B cell (primary cell): ENCODE measurements at places on chromosomes 11 and 22. TPM values are rescaled to one million over a fixed set of nuclear protein-coding genes. Genes with fewer than 3 reads are reported as not detected.

PGA3 gene
- total RNA-seq, result not detected in 2 replicates

CCDC73 gene
- total RNA-seq, result 0.05 TPM in 1 of 2 replicates, not detected in the other

SAA4 gene
- total RNA-seq, result not detected in 2 replicates

TUB gene
- total RNA-seq, result 0.10 TPM in 1 of 2 replicates, not detected in the other

FXYD6 gene
- total RNA-seq, result not detected in 2 replicates

CDC42EP1 gene
- total RNA-seq, result not detected in 2 replicates

IRF7 gene
- total RNA-seq, result 136 and 147 TPM in 2 replicates

NOX4 gene
- not detected in 2 replicates for total RNA-seq

MS4A4E gene
- total RNA-seq, result 0.42 TPM in 1 of 2 replicates, not detected in the other

RASSF10 gene
- not detected in 2 replicates for total RNA-seq

CLMP gene
- total RNA-seq, result not detected in 2 replicates

OR8D2 gene
- not detected in 2 replicates for total RNA-seq

TAGLN gene
- 51.8 and 55.7 TPM in 2 replicates for total RNA-seq

SLC22A25 gene
- total RNA-seq, result not detected in 2 replicates

PHF21B gene
- not detected in 2 replicates for total RNA-seq

DNA sequence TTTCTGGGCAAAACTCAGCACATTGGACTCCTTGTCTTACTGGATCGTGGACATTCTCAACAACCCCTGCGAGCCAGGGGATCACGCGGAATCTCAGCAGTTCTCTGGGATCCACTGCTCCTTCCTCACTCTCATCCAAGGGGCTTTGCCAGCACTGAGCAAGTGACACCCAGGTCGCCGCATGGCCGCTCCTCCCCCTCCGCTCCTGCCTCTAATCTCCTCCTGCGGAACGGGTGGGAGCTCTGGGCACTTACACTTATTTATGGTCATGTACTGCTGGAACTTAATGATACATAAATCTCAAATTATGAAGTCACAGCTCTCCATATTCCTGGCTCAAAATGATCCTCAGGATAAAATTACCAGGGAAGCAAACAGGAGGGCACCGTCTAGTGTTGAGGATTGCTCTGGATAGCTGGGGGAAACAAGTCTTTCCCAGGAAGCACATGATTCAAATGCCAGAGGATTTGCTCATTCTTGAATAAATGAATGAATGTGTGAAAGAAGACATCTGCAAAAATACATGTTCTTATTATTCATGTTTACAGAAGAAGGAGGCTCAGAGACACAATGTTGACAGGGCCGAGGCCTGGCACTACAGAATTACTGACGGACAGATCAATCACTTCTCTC lies 1077.3 kb downstream of the TBC1D22A start:
- DNase-seq, result no peak

DNA sequence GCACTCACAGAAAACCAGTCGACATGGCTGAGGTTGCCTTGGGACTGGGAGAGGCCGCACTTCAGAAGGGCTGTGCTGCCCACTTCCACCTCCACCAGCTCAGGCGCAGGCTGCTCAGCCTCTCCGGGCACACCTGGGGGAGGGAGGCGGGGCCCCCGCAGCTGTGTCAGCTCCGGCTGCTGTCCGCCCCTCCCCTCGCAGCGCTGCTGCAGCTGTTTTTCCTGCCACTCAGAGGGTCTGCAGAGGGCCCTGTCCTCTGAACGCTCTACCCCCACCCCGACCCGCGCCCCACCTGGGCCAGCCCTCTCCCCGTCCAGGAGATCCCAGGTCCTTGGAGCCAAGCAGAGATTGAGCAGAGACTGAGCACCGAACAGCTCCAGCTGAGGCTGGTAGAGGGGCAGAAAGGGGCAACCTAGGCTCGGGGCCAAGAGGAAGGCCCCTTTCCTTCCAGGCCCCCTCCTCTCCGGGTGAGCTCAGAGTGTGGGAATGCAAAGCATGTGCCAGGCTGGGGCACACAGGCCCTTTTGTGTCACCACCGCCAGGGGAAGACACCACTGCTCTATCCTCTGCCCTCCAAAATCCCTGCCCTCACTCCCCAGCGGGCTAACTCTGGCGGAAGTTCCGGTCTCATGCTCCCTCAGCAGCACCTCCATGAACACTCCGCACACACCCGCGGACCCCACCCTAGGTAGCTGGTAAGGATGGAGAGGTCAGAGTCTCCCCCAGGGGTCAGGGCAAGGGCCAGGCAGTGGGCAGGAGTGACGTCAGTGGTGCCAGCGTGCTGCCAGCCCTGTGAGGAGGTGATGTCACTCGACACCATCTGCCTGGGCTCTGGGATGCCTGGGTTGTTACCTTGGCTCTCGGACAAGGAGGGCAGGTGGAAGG lies 1.6 kb downstream of the MCAM start:
- DNase-seq, result peak; percentile 72

GRCh38 chr11:65856689-65857499 lies 1.1 kb downstream of the CFL1 start:
- peak; percentile 91 for DNase-seq

DNA sequence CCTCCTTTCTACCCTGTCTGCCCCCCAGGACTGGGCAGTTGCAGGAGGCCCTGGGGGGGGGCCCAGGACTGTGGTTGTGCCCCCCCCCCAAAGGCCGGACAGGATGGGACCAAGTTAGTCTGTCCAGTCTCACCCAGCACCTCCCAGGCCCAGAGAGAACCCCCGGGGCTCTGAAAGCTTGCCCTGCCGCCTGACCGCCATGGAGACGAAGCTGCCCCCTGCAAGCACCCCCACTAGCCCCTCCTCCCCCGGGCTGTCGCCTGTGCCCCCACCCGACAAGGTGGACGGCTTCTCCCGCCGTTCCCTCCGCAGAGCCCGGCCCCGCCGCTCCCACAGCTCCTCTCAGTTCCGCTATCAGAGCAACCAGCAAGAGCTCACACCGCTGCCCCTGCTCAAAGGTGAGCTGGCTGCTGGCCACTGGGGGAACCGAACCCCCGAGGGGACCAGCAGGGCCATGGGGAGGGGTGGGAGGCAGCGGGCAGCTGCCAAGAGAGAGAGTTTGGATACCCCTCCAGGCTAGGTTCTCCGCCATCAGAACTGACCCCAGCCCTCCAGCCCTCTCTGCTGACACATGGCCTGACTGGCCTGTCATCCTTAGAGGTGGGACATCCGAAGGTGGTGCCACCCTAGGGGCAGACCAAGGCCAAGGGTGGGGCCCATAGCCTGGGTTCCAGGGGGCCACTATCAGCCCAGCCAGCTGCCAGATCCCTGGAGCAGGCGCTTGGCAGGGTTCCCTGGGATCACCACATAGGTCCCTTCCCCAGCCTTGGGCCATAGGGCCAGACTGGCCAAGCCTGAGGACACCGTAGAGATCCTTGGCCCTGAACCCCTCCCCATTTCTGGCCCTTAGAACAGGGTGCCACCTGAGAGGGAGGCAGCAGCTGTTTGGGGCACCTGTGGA lies 1.3 kb downstream of the PPP2R5B start:
- DNase-seq, result no peak

DNA sequence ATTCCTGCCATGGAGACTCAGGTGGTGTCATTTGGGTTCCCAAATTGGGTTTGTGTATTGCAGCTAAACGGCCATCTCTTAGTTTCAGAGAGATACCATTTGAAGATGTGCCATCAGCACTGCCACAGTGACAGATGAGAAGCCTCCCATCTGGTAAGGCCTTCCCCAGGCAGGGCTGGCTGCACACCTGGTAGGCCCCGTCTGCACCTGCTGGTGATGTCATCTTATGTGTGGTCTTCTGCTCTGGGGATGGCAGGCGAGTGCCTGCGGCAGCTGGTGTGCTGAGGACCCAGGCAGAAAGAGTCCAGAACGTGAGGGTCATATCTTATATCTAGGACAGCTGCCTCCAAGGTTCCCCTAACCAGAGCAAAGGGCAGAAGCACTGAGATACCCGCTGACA lies 100.6 kb downstream of the CSNK2A3 start:
- DNase-seq, result no peak

GRCh38 chr11:130165601-130166456 lies 6.2 kb downstream of the ST14 start:
- peak; percentile 73 for DNase-seq

DNA sequence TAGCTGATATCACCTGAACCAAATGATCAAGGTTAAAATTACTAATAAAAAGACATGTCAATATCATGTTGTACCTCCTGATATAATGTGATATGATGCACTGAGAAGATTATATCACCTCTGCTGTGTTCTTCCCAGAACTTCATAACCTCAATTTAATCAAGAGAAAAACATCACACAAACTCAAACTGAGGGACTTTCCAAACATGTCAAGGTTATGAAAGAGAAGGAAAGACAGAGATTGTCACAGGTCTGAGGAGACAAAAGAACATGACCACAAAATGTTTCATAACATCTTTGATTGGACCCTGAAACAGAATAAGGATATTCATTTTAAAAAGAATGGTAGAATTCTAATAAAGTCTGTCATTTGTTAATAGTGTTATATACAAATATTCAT lies 43.0 kb upstream of the CFAP300 start:
- DNase-seq, result no peak

GRCh38 chr11:115784796-115785521 lies 280.7 kb upstream of the CADM1 start:
- no peak for DNase-seq

DNA sequence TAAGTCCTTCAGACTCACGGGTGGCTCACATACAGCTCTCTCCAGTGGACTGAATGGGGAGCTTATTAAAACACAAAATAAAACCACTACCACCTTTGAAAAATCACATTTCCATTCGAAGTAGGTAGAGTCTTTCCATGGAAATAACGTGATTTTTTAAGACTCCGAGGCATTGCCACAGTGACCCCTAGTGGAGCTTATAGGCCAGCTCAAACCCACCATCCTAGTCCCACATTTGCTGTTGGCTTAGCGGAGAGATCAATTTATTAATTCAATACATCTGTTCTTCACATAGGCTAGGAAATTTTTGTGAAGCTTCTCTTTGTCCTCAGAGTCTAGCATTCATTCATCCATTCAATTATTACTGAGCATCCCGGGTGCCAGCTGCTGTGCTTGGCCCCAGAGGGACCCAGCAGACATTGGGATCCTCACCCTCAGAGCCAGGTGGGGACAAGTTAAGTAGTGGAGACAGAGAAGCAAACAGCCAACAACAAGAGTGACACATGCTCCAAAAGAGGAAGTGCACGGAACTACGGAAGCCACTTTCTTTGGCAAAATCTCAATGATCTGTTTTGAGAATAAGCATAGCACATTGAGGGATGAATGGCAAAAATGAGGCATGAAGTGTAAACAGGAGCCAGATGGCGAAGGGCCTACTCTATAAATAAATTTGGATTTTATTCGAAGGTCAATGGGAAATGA lies 10.2 kb upstream of the P4HA3 start:
- DNase-seq, result peak; percentile 15

GRCh38 chr11:68271023-68271780 lies 571 bp downstream of the C11orf24 start:
- peak; percentile 83 for DNase-seq

DNA sequence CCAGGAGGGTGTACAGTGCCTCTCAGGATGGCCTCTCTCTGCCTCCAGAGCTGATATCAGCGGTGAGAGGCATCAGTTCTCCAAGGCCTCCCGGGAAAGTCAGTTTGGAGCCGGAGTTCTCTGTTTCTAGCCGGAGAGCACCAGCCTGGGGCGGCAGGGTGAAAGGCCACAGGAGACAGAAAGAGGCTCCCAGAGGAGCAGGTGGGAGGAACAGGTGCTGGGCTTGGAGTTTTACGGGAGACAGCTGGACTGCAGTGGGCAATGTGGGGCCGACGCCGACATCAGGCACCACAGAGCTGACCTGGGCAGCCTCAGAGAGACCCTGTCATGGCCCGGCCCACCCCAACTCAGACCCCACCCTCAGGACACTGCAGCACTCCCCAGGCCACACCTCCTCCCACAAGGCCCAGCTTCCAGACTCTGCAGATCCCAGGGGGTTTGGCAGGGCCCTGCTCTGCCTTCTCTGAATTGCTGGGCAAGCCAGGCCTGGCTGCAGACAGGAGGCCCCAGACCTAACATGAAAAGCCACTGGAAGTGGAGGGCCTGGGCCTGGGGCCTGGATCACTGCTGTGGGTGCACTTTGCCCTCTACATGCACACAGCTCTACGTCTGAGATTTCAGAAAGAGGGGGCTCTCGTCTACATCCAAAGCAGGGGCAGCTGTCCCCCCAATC lies 885.6 kb downstream of the BRD1 start:
- DNase-seq, result no peak

DNA sequence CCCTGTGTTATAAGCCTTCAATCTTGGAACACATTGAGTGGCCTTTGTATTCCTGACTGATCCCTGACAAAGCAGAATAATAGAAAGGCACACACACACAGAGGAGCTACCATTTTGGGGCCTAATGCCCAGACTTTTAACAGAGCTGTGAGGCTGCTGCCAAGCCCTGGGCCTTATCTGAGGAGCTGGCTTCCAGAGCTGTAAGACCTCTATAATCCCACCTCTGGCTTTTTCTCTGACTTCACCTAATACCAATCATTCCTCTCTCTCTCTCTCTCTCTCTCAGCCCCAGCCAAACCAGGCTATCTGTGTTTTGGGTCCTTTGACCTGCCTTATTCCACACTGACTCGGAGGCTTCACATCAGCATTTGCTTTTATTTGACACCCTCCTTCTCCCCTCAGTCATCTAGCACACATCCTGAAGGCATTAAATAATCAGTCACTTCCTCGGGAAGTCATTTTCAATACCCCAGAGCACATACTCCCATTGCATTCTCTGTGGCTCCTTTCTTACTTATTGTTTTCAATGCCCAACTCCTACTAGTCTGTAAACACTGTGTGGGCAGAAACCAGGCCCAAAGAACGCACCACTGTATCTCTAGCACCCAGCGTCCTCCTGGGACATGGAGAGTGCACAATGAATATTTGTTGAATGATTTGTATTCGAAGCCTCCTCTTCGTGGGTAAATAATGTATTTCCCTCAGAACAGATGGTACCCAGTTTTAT lies 21.2 kb upstream of the TRIM44 start:
- DNase-seq, result no peak

- DNase-seq, result no peak
Measured at GRCh38 chr11:57248780-57249383, 11.8 kb upstream of the APLNR start.

GRCh38 chr11:40293655-40294348 lies 1165.7 kb downstream of the LRRC4C start:
- peak; percentile 10 for DNase-seq

DNA sequence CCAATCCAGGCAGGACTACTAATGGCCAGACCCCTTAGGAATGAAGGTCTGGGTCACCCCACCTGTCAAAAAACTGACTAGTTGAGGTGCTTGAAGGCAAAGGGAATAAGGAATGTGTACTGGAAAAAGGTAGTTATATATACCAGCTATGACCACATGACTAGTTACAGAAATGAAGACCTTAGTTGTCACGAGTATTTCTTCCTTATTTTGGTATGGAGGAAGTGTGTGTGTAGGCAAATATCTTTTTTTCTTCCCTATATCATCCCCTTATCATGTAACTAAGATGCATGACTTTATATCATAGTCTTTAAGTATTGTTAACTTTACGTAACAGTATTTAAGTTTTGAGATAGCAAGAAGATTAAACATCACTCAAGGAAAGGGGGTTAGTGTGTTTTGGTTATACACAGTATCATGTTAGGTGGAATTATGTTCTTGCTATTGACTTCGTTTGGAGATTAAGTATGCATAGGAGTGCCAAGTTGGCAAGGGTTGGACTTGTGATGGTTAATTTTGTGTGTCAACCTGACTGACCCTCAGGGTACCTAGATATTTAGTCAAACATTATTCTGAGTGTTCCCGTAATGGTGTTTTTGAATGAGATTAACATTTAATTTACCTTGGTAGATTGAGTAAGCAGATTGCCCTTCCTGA lies 38.2 kb upstream of the NARS2 start:
- no peak for DNase-seq

GRCh38 chr11:111978028-111978771 lies 41.1 kb downstream of the DIXDC1 start:
- no peak for DNase-seq

- peak; percentile 77 for DNase-seq
Measured at GRCh38 chr11:64207256-64208085, 950 bp downstream of the FERMT3 start.
